ENCODE measurements at places on chromosomes 4 and X.

- DNase-seq, result peak; percentile 59
These were observed 317.8 kb upstream of the GALNT7 start for GRCh38 chr4:172850838-172851237.

DNA sequence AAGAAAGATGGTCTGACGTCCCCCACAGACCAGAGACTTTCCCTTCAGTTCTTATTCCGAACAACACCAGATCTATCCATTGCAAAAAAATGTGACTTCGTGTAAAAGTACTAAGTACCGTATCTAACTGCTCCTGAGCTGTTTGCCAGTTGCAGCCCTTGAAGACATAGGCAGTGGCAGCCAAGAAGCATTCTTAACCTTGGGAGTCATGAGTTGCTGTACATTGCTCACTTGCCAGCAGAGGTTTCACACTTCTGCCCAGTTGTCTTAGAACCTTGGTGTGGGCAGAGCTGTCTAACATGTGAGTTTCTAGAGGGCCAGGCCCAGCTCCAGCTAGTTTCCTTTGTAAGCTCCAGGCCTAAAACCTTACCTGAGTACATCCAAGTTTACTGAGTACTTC is 10.5 kb upstream of the CHRDL1 start:
- no peak for DNase-seq

GRCh38 chr4:144663834-144664475 is 18.0 kb downstream of the HHIP start:
- DNase-seq, result no peak

DNA sequence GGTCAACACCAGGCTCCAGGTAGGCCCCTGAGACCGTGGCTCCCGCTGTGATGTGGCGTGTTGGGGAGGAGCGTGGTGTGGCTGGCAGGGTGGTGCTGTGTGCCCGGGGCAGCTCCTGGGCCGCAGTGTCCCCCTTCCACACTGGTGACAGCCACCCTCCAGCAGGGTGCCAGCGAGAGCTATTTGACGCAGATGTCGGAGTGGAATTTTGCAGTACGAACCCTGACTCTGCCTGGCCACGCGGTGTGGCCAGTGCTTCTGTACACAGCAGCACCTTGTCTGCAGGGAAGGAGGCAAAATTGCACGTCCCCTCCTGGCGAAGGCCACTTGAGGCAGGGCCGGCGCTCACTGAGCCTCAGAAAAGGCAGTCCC is 53.2 kb downstream of the CPZ start:
- no peak for DNase-seq

DNA sequence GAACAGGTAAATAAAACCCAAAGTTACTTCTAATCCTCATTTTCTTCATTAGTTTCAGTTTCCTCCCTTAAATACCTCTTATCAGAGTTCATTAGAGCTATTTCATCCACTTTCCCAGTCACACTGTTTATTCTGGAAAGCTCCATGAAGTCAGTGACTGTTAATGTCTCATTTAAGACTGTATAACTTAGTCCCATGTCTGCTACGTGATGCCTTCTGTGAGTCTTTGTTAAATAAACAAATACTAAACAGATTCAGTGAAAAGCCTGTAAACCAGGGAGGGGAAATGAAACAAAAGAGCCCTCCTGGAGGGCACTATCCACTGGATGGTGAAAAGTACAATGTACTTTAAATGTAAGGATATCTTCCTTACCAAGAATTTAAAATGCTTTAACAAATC is 24.7 kb downstream of the ACE2 start:
- no peak for DNase-seq

DNA sequence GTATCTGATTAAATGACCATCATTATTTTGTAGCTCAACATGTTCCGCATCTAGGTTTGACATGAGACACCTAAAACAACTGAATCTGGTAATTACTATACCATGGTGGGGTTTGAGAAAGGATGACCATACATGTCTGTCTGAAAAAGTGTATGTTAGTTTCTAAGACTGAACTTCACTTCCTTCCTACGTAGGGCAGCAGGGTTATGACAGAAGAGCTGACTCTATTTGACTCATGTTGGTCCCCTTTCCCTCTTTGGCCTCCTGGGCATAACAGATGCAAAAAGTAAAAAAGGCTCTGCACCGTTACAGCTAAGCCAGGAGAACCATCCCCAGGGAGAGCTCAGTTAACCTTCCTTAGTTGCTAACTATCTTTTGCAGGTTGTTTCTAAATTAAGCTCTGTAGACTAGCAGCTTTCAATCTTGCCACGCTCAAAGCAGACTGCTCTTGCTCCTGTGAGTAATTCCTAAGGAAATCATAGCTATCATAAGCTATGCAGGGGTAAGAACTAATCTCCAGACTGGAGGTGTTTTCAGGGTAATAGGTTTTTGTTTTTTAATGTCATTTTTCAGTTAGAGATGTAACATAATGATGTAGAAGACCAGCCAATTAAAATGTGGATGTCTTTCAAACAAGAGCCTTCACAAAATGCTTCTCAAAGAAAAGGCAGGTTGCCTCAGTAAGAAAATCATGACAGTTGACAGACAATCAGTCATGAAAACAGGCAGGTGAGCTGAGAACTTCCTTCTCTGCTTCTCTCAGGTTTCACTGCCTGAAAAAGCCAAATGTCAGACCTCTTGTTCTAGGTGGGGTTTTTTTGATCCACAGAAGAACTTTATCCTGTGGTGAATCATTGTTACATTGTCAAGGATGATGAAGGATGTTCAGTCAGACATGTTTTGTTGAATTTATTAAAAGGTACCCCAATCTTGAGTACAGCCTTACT is 66.9 kb upstream of the DAPP1 start:
- DNase-seq, result no peak

DNA sequence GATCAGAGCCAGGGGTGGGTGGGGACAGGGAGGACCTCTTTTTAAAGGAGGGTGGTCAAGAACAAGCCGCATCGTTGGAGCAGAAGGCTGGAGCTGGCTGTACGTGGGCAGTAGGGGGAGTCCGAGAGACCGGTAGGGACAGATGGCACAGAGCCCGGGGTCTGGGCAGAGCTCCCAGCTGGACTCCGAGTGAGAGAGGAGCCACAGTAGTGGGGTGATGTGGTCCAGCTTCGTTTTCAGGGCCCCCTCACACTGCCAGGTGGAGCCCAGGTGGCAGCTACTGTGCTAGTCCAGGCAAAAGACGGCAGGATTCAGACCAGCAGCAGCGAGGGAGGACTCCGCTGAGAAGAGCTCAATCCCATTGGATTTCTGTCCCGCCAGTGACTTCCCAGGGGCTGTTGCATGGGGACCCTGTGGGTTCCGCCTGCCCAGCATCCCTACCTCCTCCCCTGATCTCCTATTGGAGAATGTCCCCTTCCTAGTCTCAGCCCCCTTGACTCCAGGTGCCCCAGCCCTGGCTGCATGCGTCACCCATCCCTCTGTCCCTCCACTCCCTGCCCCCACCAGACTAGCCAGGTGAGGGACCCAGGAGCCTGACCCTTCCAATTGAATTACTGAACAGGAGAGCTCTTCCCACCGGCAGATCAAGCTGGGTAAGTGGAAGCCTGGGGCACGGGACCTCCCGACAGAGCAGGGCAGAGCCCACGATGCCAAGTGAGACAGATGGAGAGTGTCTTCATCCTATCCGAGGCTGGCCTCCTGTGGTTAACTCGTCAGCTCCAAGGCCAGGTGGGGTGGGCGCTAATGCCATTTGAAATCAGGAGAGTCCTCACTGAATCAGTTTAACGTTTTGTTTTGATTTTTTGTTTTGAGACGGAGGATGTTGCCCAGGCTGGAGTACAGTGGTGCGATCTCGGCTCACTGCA is 2.9 kb downstream of the ARHGAP4 start:
- no peak for DNase-seq

DNA sequence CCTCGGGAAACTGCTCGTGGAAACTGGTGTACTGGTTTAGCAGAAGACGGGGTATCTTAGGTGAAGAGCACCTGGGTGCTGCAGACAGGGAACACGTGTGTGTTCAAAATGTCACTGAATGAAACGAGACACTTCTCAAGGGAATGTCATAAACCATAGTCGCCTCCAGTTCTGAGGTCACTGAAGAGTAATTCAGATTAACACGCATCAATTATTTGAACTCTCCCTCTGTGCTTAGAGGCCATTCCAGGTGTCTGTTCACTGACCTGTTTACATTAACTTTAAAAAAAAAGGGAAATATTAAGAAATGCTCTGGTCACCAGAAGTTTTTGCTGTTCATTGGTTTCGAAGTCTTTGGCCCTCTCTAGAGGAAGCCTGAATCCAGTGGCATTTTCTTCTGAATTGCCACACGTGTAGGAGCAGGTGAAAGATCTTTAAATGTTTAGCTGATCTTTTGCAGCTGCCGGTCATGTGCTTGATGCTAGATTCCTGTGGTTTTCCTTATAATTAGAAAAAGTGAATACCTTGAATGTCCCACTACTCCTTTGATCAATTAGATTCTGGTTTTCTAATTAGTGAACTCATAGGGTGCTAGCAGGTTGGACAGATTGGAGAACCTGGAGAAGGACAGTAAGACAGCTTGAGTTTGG is 330.5 kb downstream of the ARHGAP10 start:
- no peak for DNase-seq

GRCh38 chr4:88308587-88308986 is 24.2 kb upstream of the PPM1K start:
- no peak for DNase-seq

DNA sequence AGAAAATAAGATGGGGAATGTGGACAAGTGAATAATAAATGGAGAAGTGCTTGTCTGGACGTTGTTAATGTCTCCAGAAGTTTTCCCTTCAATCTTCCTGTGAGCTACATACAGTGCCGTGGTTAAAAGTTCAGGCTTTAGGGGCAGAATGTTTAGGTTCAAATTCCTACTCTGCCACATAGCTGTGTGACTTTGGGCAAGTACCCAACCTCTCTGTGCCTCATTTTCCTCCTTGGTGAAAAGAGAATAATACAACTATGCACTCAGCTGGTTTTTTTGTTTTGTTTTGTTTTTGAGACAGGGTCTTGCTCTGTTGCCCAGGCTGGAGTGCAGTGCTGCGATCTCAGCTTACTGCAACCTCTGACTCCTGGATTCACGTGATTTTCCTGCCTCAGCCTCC is 143.5 kb downstream of the CHIC2 start:
- no peak for DNase-seq

DNA sequence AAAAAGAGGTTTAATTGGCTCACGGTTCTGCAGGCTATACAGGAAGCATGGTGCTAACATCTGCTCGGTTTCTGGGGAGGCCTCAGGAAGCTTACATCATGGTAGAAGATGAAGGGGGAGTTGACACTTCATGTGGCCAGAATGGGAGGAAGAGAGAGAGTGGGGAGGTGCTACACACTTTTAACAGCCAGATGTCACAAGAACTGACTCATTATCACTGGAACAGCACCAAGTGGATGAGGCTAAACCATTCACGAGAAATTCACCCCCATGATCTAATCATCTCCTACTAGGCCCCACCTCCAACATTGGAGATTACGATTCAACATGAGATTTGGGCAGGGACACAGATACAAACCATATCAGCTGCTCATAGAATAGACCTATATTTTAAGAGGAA is 255.8 kb downstream of the OPHN1 start:
- no peak for DNase-seq

- DNase-seq, result no peak
These were observed 2.3 kb upstream of the ZCCHC4 start for GRCh38 chr4:25310066-25310802.

- DNase-seq, result no peak
These were observed 448.3 kb upstream of the ZFP42 start for GRCh38 chr4:187547316-187547715.

GRCh38 chr4:157447195-157447594 is 226.7 kb downstream of the GRIA2 start:
- no peak for DNase-seq

DNA sequence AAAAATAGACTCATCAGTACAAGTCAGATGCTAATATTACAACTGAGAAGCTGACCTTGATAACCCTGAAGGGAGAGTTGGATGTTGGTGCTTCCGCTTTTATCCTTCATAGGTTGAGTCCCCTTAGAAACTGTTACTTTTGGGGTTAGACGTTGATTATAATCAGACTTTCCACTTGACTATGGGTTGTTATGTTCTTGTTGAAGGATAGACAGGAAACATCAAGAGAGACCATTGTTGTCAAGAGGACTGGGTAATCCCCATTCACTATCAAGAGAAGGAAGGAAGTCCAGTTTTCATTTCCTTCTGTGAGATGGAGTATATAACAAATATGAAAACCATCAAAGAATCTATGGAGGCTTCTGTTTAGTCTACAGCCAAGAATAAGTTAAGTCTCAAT is 229.9 kb upstream of the AFF2 start:
- DNase-seq, result no peak

DNA sequence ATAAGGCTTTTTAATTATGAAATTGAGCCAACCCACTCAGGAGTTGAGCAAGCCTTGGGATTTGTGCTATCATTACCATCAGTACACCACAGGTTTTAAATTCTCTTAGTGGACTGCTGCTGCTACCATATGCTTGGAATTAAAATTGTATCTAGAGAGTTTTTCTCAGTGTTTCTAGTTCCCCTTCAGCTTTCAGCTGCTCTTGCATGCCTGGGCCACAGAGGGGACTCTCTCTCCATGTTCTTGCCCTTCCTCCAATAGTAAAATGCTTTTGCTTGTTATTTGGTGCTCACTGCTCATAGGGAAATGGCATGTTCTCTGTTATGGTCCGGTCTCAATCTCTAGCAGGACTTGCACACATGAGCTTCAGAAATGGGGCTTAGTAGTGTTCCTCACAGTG is 101.9 kb downstream of the IGSF1 start:
- no peak for DNase-seq

- no peak for DNase-seq
These were observed 62.2 kb downstream of the PPP1R2C start for GRCh38 chrX:42715701-42716262.

DNA sequence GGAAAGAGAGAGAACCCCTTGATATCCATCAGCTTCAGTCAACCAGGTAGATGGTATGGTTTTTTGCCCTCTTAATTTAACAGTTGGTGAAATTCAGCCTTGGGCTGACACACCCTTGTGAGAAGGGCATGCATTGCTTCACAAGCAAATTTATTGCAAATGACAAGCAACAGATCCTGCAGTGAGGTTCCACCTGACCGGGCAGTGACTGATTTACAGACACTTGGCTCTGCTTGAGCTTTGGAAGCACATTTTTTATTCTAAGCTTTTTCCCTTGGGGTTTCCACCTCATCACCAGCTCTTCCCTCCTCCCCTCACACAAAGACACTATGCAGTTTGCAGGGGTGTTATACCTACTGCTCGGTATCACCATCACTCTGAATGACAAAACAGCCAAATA is 28.3 kb upstream of the SERTM2 start:
- DNase-seq, result no peak

GRCh38 chr4:8775121-8775520 is 96.5 kb downstream of the HMX1 start:
- DNase-seq, result no peak

DNA sequence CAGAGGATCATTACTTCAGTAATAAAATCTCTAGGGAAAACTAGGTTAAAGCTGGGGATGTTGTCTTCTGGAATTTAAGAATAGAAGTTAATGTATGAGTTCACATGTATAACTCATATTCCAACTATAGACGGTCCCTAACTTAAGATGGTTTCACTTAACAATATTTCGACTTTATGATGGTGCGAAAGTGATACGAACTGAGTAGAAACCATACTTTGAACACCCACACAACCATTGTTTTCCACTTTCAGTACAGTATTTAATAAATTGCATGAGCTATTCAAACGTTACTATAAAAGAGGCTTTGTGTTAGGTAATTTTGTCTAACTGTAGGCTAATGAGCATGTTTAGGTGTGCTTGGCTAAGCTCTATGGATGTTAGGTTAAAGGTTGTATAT is 38.7 kb downstream of the CCSER1 start:
- DNase-seq, result no peak

- no peak for DNase-seq
These were observed 174.2 kb upstream of the DMD start for GRCh38 chrX:33385546-33385945.

- no peak for DNase-seq
These were observed 102.2 kb downstream of the SLC2A9 start for GRCh38 chr4:9919047-9919446.

- no peak for DNase-seq
These were observed 900.3 kb downstream of the PCDH7 start for GRCh38 chr4:31620476-31620875.

Measured in HS-27A (cell line).